ENCODE measurements at places on chromosomes 6 and 20. TPM values are rescaled to one million over a fixed set of nuclear protein-coding genes. Genes with fewer than 3 reads are reported as not detected.

IPCEF1 gene
- 0.32 TPM for total RNA-seq

MCHR2 gene
- total RNA-seq = not detected

YTHDF1 gene
- total RNA-seq = 28.6 TPM

KHDC1 gene
- 0.19 TPM for total RNA-seq

MLN gene
- not detected for total RNA-seq

GJE1 gene
- not detected for total RNA-seq

BEND6 gene
- 0.19 TPM for total RNA-seq

THEMIS gene
- not detected for total RNA-seq

GRM1 gene
- under 0.01 TPM for total RNA-seq

MYLK2 gene
- 16.7 TPM for total RNA-seq

PACSIN1 gene
- total RNA-seq = not detected

NOL7 gene
- 59.7 TPM for total RNA-seq

APMAP gene
- 108 TPM for total RNA-seq

MARCKS gene
- 192 TPM for total RNA-seq

BMP7 gene
- total RNA-seq = not detected

PCK1 gene
- not detected for total RNA-seq

BEND3 gene
- 3.0 TPM for total RNA-seq

TSPO2 gene
- total RNA-seq = not detected

COL10A1 gene
- not detected for total RNA-seq

LHFPL5 gene
- not detected for total RNA-seq

CNPY3 gene
- 41.3 TPM for total RNA-seq

GLP1R gene
- not detected for total RNA-seq

WFDC2 gene
- not detected for total RNA-seq

C20orf204 gene
- total RNA-seq = 2.8 TPM

TCP11 gene
- total RNA-seq = not detected

SLC22A16 gene
- total RNA-seq = not detected

CLPSL1 gene
- not detected for total RNA-seq

KCNB1 gene
- not detected for total RNA-seq

FGD2 gene
- total RNA-seq = not detected

LPA gene
- not detected for total RNA-seq

PRL gene
- total RNA-seq = not detected

RNF182 gene
- total RNA-seq = 0.65 TPM

All from bladder microvascular endothelial cell (primary cell).